Memory B cell (primary cell): ENCODE measurements at places on chromosomes 6 and 20.

- no peak for DNase-seq
Observed at GRCh38 chr6:39765508-39766065, 26.6 kb upstream of the DAAM2 start.

- DNase-seq = no peak
Observed at GRCh38 chr6:158694913-158695312, 45.1 kb downstream of the SYTL3 start.

GRCh38 chr6:26457264-26457805 lies 420 bp upstream of the BTN2A1 start:
- DNase-seq = no peak

GRCh38 chr6:129662406-129662766 lies 47.6 kb downstream of the ARHGAP18 start:
- no peak for DNase-seq

- no peak for DNase-seq
Observed at GRCh38 chr20:19970256-19970765, 46.9 kb upstream of the NAA20 start.

- DNase-seq = no peak
Observed at GRCh38 chr20:13221673-13222318, 722 bp downstream of the ISM1 start.

DNA sequence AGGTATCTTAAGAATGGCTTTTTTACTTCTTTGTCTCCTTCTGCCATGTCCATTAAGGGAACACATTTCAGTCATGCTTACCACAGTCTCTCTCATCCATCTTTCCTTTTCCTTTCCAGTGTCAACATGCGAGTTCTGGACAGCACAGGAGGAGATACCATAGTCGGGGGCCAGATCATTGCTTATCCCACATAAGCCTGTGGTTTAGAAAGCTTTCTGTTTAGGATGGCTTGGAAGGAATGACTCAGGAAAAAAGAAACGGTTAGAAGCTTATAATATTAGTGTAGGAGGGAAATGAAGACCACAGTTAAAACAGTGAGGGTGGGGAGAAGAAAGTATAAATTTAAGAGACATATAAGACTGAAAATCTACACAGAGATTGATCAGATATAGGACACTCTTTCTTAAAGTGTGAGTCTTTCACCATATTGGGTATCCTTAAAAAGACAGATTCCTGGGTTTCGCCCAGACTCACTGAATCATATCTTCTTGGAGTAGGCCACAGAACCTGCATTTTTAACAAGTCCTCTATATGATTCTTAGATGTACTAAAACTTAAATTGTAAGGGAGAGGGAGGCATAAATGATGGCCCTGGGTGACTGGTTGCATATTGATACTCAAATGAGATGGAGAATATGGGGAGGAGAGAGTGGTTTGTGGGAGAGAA lies 36.1 kb downstream of the DSE start:
- DNase-seq = no peak

- no peak for DNase-seq
Observed at GRCh38 chr20:13461849-13462458, 176.8 kb downstream of the TASP1 start.

- no peak for DNase-seq
Observed at GRCh38 chr6:129510950-129511349, 199.0 kb downstream of the ARHGAP18 start.

DNA sequence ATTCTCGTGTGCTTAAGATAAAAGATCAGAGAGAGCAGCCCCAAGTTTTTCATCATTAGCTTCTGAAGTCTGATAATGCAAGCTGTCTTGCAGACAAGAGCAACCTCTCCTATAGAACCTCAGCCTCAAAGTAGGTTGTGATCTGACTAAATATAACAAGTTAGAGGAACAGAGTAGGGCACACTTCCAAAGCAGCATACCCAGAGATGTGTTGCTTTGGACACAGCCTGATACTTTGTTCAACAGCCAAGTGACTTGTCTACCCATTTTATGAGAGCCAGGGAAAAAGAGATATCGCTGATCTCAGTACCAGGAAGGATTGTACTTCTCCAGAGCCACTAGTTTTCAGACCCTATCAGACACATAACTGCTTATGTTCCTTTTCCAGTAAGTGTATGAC lies 44.2 kb upstream of the OPRM1 start:
- DNase-seq = no peak

DNA sequence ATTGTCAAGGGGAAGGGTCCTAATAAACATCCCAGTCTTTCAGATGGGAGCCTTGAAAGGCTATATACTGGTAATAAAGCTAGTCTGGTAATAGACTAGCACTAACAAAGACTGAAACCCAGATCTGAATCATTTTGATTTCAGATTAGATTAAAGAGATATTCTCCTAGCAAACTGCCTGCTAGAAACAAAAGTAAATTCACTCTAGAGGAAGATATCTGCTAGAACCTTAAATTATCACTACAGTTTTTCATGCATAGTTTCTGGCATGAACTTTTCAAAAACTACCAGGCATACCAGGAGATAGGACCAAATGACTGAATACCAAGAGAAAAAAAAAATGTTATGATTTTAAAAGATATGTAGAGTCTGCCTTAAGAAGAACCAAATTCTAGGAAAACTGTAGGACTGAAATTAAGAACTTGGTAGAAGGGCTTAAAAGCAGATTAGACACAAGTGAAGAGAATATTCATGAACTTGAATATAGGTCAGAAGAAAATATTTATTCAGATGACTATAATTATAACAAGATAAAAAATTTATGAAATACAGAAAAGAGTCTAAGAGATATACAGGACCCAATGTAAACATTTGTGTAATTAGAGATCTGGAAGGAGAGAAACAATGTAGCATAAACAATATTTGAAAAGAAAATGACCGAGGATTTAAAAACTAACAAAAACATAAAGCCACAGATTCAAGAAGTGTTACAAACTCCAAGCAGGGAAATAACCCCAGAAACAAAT lies 141.6 kb downstream of the FOXO3 start:
- DNase-seq = no peak

GRCh38 chr6:56541030-56541600 lies 101.6 kb downstream of the DST start:
- DNase-seq = no peak

DNA sequence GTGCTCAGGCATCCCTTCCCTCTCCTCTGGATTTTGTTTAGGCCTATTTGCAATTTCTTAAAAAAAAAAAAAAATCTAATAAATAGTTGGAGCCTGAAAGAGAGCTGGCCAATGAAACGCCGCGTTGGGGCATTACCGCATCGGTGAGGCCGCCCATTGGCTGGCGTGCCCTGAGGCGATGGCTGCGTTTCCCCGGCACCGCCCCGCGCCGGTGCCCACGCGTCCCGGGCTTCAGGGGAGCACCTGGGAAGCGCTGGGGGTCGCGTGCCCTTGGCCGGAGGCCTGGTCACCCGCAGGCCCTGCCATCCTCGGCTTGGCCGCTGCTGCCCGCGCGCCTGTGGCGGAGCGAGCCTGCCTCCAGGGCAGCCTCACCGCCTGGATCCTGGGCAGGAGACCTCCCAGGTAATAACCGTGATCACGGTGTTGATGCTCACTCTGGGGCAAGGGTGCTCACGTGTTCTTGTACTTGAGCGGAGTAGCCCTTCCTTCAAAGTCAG lies 155.4 kb downstream of the NRN1 start:
- peak; percentile 49 for DNase-seq

- DNase-seq = no peak
Observed at GRCh38 chr20:4519534-4519933, 202.2 kb upstream of the PRND start.

DNA sequence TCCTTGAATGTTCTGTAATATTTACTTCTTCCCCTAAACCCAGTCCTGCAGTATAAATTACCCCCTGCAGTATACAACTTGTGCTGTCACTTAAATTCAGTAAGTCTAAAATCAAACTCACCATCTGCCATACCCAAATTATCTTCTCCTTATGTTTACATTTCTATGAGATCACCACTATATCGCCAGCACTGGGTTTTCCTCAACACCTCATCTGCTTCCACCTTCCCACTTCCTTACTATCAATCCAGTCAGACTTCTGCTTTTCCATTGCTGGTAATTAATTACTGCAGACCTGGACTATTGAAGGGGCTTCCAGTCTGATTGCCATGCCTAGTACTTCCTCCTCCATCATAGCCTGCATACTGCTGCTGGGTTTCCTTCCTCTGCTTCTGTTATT lies 15.2 kb downstream of the EFHC1 start:
- no peak for DNase-seq

DNA sequence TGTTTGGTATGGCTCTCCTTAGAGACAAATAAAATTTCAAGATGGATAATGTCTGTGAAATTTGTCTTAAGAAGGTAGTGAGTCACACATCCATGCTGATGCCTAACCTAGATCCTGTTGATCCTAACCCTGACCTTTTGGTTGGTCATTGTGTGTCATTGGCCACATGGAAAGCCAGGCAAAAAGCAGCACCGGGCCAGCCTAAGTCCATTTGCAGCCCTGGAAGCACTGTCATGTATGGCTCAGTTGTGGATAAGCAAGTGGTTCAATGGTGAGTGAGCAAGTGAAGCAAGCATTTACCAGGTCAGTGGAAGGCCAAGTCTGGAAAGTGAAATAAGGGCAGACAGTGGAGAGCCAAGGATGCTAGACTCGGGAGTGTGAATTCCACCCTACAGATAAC lies 12.1 kb upstream of the XRN2 start:
- DNase-seq = no peak

DNA sequence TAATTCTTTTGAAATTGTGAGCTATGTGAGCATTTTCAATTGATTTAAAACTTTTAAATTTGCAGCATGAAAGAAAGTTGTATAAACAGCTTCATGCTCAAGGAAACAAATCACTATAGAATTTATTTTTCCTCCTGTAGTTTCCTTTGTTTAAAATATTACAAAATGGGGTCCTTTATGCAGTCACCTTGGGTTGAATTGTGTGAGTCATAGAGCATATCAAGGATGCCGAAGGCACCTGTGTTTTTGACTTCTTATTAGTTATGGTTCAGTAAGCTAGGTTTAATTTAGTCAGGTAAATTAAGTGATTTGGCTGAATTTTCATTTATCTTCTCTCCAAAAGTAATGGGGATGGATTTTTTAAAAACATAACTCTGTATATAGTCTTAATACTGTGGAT lies 96.8 kb downstream of the BCKDHB start:
- DNase-seq = no peak

GRCh38 chr6:108616544-108616943 lies 55.8 kb downstream of the FOXO3 start:
- no peak for DNase-seq

GRCh38 chr6:127841811-127842210 lies 59.0 kb downstream of the THEMIS start:
- DNase-seq = no peak

DNA sequence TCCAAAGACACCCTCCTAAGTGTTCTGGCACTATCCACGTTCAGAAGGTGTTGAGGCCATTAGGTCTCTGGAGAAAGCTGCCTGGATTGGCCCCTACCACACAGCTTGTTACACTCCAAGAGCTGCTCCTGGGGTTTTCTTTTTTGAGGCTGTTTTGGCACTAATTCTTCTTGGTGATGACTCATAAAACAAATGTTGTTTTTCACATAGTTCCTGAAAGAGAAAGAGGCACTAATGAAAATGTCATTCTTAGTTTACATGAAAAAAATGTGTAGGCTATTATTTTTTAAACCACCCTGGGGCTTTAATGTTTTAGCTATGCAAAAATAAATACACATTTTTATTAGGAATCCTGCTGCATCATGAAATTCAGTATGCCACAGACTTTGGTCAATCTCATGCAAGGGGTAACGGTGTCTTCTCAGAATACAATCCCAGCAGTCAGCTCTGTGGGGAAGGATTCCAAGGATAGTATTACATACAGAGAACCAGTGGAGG lies 38.1 kb downstream of the TBPL1 start:
- no peak for DNase-seq

DNA sequence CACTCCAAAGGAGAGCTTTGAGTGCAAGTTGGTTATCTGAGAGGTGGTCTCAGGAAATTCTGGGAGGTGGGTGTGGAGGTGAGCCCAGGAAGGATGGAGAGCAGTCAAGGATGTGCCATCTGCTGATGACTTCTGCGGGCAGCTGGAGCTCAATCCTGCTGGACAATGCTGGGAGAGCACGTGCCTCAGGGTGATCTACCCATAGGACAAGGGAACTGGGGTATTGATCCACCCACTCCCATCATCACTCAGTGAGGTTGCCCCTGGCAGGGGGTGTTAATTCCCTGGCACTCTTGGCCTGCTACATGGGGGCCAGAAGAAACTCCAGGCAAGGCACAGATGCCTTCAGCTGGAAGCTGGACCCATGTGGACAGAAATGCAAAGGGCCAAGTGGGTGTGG lies 7.1 kb upstream of the ZBP1 start:
- no peak for DNase-seq
